ENCODE measurements at places on chromosomes 7 and 10.
A peak's percentile ranks its signal among the peaks of the same experiment; 100 is the strongest.

GRCh38 chr10:125982260-125982948 lies 86.0 kb downstream of the FANK1 start:
- no peak for DNase-seq

GRCh38 chr7:66768865-66769832 lies 28.6 kb downstream of the RABGEF1 start:
- DNase-seq: no peak

GRCh38 chr10:47031901-47032465 lies 120.8 kb downstream of the PTPN20 start:
- no peak for DNase-seq

- DNase-seq: no peak
These were observed 371.9 kb upstream of the ZMIZ1 start for GRCh38 chr10:78696791-78697395.

- DNase-seq: no peak
These were observed 37.9 kb downstream of the HBP1 start for GRCh38 chr7:107206706-107207105.

- no peak for DNase-seq
These were observed 26.6 kb downstream of the FAM3C start for GRCh38 chr7:121369462-121369861.

- DNase-seq: no peak
These were observed 891.9 kb upstream of the ZNF722 start for GRCh38 chr7:63106506-63107388.

DNA sequence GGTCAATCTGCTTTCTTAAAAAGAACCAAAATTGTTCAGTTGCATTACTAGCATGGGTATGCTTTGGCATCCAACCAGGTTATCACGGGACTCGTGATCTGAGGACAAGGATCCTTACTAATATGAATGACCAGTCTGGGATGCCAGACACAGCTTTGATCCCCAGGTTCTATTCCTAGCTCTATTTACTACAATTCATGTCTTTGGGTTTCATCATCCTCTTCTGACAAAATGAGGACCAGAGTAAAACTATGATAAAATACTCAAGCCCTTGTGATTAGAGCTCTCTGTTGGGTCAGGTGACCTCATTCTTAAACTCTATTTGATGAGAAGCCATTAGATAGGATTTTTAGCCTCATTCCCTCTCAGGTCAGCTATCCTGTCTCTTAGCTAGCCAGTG lies 119.8 kb downstream of the SLC25A13 start:
- no peak for DNase-seq

- DNase-seq: no peak
These were observed 321.4 kb upstream of the MEOX2 start for GRCh38 chr7:16007911-16008310.

DNA sequence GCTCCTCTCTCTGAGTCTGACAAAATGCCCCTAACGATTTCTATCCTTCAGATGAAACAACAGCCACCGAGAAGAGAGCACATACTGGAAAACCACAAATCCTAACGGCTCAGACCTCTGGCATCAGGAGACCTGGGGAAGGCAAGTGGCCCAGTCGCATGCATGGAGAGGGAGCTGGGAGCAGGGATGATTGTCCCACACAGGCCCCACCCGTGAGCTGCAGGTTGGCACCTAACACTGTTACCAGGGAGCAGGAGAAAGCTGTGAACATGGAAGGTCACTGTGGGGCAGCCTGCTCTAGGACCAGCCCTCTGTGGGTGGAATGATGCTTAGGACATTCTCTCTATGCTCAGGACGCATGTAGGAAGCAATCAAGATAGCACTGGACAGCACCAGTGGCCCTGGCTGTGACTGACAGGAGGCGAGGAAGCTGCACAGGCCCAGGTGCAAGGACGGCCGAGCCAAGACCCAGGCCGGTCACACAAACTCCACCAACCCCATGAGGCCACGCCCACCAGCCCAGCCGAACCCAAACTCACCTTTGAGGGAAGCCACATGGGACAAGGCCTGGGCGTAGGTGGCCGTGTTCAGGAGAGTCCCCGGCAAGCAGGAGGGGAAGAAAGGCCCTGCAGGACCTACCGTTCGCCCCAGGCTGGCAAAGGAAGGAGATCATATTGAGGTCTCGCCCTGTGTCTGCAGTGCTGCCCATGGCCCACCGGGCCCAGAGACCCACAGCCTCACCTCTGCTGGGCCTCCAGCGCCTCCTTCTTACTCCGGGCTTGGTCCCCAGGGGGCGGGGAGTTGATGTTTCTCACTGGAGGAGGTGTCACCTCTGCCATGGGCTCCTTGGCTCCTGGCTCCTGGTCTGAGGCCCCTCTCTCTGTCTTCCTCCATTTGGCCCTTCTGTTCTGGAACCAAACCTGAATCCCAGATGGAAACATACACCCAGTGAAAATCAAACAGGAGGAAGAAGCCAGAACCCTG lies 9.7 kb downstream of the DRGX start:
- DNase-seq: no peak

- DNase-seq: no peak
These were observed 163.7 kb downstream of the MACC1 start for GRCh38 chr7:20053334-20054104.

DNA sequence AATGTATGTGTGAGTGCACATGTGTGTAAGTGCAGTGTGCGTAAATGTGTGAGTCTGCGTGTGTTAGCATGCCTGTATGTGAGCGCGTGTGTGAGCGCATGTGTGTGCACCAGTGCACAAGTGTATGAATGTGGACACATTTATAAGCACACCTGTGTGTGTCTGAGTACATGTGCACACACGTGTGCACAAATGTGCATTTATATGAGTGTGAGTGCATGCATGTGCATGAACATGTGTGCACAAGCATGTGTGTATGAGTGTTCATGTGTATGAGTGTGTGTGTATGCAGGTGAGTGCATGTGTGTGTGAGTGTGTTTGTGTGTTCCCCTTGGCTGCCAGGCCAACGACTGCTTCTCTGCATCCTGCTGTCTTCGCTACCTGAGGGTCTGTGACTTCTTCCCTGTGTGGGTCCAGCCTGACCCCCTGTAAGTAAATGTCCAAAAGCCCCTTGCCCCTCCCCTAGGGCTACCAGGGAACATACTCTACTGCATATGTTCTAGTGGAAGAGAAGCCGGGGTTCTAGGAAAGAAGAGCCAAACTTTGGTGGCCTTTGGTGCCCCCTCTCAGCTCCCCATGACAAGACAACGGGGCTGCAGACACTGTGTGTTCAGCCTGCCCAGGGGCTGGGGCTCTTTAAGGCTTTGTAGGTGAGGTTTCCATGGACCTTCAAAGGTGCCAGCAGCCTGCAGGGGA lies 17.0 kb downstream of the GOLGA7B start:
- DNase-seq: no peak

DNA sequence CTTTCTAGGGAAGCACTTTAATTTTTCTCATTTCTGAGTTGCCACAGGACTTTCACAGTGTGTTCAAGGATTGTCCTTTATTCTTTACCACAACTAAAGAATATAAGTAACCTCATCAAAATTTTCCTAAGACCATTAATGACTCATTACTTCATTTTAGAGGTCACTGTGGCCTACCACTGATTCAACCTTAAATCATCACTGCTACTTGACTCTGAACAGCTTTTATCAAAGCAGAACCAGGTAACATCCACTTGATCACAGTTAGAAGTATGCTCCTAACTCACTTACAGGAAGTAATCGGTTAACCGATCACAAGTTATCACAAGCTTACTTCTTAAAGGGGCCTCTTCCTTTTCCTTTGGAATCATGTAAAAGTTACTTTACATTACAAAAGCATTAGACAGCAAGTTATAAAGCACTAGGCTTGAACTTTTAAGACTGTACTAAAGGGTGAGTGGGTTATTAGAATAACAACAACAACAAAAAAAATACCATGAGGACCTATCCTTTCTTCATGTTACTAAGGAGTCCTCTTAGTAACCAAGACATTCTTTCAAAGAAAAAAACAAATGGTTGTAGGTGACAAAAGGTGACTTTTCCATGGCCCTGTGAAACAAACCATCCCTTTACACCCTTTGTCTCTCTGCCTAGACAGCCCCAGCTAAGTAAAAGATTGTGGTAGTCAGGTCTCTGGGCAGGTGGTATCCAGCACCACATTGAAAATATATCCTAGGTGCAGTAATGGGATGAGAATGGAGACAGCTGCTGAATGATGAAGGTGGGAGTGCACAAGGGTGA lies 40.0 kb upstream of the PDK4 start:
- DNase-seq: no peak

DNA sequence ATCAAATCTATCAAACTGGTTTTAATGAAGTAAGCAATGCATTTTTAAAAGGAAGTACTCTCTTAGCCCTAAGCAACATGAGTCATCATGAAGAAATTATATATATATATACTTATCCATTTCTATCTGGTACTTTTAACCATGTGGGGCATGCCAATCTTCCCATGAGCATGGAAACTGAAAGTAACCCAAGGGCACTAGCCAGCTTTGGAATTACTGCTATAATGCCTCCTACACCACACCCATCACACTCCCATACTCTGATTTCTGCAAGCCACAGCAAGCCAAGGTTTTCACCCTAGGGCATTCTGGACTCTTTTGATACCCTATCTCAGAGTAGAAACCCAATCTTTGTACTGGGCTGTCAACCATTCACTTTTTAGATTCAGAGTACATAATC lies 204.6 kb downstream of the IMMP2L start:
- no peak for DNase-seq

DNA sequence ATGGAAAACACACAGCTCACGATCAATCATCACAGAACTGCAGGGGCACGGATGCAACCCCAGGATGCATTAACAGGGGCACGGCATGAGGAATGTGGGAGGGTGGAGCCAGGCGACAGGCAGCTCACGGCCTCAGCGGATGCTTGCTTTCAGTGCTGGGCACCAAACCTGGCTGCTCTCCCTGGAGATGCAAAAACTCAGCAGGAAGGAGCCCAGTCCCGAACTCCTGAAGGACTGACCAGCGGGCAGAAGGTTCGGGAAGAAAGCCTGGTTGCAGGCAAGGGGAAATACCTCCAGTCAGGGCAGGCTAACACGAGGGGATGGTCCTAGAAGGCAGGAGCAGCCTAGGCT lies 66.8 kb downstream of the CHST15 start:
- DNase-seq: no peak

GRCh38 chr7:500521-501420 lies 18.9 kb downstream of the PDGFA start:
- DNase-seq: no peak

- DNase-seq: no peak
These were observed 111.7 kb upstream of the PLXDC2 start for GRCh38 chr10:19704544-19704943.

GRCh38 chr7:127391591-127392181 lies 822 bp downstream of the ZNF800 start:
- peak; percentile 30 for DNase-seq

- no peak for DNase-seq
These were observed 55.0 kb upstream of the GHITM start for GRCh38 chr10:84084342-84084741.

- no peak for DNase-seq
These were observed 131.6 kb upstream of the EFCAB10 start for GRCh38 chr7:105712877-105713276.

All from stimulated activated CD4-positive, alpha-beta T cell treated with anti-CD3 and anti-CD28 coated beads, Interleukin-1b, Interleukin-23, amount 100 ng/mL, for 1 hour (primary cell).